Fibroblast of skin of back (primary cell): ENCODE measurements at places on chromosomes 3 and 15.
A peak's percentile ranks its signal among the peaks of the same experiment; 100 is the strongest.

DNA sequence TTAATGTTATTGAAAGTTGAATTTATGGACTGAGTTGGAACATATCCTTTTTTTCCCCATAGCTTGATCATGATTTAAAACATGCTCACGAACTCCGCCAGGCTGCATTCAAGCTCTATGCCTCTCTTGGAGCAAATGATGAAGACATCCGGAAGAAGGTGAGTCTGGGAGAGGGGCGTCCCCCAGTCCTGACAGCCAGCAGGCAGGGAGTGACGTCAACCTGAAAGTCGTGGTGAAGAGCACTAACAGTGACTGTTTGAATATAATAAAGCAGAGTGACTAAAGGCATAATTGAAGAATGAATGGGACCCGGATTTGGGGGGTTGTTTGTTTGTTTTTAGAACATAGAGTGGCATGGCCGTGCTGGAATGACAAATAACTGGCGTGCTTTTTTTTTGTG lies 57.9 kb downstream of the ARMC8 start:
- no peak for DNase-seq

GRCh38 chr15:42730135-42730534 lies 6.8 kb downstream of the CDAN1 start:
- no peak for DNase-seq

DNA sequence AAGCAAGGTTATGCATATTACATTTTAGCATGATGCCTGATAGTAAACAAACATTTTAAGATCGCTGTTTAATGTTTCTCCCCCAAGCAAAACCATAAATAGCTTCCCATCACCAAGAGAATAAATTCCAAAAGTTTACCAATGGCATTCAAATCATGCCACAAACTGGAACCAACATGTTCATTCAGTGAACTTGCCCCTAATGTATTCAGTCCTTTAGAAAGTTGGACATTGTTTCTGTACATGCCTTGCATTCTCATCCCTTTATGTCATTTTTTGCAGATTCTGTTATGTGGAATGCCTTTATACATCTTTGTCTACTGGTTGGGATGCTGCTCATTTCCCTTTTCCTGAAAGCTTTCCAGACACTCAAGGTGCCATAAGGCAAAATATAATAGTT lies 105.5 kb downstream of the PYDC2 start:
- DNase-seq = peak; percentile 32

- DNase-seq = no peak
Observed at GRCh38 chr3:33488683-33489082, 48.5 kb upstream of the UBP1 start.

GRCh38 chr3:99482191-99482590 lies 156.2 kb upstream of the COL8A1 start:
- DNase-seq = no peak

GRCh38 chr15:45083223-45083622 lies 30.7 kb downstream of the DUOX2 start:
- no peak for DNase-seq

- DNase-seq = no peak
Observed at GRCh38 chr3:30141927-30142326, 464.5 kb upstream of the TGFBR2 start.

- peak; percentile 59 for DNase-seq
Observed at GRCh38 chr3:61634678-61635077, 73.3 kb downstream of the PTPRG start.

- DNase-seq = no peak
Observed at GRCh38 chr3:46846624-46847542, 16.4 kb downstream of the MYL3 start.

GRCh38 chr3:155110996-155111901 lies 31.1 kb downstream of the MME start:
- no peak for DNase-seq

- DNase-seq = no peak
Observed at GRCh38 chr3:117104381-117104780, 394.8 kb downstream of the TUSC7 start.

DNA sequence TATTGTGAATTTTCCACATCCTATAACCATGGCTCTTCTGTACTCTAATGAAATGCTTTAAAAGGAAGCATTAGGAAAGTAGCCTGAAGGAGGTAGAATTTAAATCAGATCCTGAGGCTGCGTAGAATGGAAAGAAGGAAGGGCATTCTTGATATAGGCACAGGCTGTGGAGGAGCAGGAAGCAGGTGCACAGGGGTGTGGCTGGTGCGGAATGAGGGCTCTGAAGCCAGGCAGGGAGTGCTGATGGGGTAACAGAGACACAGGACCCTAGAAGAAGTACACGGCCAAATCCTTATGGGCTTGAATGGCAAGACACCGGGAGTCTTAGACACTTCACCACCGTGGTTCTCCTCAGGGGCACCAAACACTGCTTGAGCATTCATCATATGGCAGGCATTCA lies 97.0 kb downstream of the MYLK start:
- DNase-seq = no peak

GRCh38 chr3:155131104-155131503 lies 51.0 kb downstream of the MME start:
- DNase-seq = peak; percentile 46

- DNase-seq = peak; percentile 78
Observed at GRCh38 chr15:70605606-70606410, 157.6 kb downstream of the UACA start.

DNA sequence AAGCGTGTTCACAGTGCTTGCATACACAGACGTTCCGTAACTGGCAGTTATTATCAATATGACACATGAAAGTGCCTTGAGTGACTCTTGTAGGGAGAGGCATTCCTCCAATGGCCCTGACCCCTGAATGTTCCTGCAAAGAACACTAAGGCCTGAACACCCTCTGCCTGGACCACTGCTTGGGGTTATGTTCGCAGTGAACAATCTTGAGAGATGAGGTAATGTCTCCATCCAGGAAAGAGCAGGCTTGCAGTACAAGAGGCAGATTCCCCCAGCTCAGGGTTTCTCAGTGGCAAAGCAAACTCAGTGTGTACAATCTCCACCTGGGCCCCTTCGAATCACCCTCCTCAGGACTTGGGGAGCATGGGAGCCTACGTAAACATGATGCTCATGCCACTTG lies 324.6 kb downstream of the MAGI1 start:
- peak; percentile 82 for DNase-seq

DNA sequence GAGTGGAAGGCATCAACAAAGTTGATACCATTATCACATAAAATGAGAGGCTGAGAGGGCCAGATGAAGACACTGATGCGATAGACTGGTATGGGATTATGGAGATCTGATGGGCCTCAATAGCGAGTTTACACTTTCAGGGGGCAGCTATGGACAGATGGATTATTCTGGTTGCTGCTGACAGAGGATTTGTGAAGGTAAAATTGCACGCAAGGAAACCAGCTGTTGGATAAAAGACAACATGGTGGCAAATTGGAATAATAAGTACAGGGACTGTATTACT lies 203.9 kb downstream of the MBNL1 start:
- DNase-seq = no peak

GRCh38 chr3:157610876-157611535 lies 107.8 kb upstream of the VEPH1 start:
- no peak for DNase-seq

GRCh38 chr15:100255644-100256043 lies 86.1 kb downstream of the ADAMTS17 start:
- DNase-seq = no peak

GRCh38 chr3:46462111-46462510 lies 2.6 kb downstream of the LTF start:
- DNase-seq = peak; percentile 12

DNA sequence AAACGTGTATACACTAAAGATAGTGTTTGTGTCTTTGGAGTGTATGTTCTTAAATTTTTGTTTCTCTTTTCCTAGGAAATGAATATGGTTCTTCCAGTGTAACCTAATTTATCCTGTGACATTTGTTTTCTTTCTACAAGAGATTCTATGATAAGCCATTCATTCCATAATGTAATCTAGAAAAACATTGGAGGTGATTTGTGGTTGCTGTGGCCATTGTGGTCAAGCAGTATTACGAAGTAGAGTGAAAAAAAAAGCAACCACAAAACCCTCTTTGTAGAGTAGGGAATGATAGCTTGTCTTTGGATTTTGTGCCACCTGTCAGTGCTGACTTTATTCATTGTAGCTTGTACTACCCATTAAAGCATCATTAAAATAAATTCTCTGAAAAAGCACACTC lies 1209.6 kb downstream of the ZPLD1 start:
- no peak for DNase-seq

DNA sequence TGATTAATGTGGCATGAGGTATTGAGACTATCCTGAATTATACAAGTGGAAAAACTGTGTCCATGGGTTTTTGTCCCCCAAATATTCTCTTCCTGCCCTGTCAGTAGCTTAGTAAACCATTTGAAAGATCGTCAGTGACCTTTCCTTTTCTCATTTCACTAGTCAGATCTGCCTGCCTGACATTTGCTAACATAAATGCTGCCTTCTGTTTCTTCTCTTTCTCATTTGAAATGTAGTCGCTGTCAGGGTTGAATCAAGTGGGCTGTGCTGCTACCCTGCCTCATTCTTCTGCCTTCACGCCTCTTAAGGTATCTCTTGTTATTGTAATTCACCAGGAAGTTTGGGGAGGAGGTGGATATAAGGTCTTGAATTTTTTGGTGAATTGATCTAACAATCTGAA lies 67.5 kb downstream of the LRCH3 start:
- DNase-seq = no peak

GRCh38 chr3:20068512-20069177 lies 28.4 kb downstream of the KAT2B start:
- DNase-seq = no peak

DNA sequence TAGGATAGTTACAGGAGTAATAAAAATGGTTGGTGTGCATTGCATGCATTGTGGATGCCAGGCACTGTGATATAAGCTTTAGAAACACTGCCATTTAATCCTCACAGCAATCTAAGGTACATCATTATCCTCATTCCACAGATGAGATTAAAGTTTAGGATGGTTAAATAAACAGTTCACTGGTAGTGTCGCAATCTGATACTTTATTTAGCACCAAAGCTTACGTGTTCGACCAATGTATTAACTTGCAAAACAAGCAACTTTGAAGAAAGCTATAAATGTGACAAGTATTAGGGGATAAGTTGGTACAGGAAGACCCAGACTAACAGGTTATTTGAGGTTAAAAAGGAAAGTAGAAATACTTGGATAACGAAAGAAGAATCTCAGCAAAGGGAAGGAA lies 150.5 kb upstream of the ZNF385D start:
- DNase-seq = no peak

DNA sequence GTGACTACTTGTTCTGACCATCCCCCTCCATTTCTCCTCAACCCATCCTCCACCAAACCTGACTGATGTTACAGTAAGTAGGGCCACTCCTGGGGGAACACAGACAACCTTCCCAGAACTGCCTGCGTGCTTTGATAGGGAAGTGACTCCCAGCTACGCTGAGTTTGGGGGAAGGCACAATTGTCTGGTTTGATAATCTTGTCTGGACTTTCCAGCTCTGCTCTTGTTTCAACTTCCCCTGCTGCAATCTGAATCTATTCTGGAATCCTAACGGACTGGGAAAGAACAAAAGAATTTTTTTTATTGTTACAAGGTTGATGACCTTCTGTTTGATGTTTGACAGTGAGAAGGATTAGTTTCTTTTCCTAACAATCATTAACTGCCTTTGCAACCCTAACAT lies 895.6 kb downstream of the ROBO1 start:
- DNase-seq = no peak

DNA sequence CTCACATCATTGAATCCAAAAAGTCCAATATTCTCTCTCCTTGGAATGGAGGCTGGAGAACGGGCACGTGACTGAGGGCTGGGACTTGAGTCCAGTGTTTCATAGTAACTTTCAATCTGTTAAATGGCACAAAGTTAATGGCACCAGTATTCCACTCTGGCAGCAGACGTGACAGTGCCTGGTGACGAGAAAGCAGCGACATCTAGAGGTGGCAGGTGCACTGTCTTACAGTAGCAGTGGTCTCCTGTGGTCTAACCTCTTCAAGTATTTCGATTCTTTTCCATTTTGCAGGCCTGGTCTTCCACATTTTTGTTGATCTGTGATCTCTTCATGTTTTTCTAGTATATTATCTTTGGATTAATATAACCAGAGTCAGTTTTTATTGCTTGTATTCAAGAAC lies 107.1 kb downstream of the OXSM start:
- DNase-seq = no peak

DNA sequence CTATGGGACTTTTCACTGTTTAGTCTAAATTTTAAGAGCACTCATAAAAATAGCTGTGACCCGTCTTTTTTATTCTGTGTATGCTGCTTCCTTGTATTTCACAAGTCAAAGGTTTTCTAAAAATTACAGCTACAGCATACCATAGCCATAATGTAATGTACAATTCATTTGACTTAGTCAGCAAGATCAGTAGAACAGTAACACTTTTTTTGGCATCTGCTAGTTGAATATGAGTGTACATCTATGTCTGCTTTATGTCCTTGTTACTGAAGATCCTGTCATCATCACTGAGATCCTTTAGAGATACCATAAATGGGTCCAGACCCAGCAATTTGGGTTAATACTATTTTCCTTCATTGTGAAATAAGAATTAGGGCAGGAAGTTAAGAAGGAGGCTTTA lies 42.2 kb downstream of the CMSS1 start:
- DNase-seq = peak; percentile 97

DNA sequence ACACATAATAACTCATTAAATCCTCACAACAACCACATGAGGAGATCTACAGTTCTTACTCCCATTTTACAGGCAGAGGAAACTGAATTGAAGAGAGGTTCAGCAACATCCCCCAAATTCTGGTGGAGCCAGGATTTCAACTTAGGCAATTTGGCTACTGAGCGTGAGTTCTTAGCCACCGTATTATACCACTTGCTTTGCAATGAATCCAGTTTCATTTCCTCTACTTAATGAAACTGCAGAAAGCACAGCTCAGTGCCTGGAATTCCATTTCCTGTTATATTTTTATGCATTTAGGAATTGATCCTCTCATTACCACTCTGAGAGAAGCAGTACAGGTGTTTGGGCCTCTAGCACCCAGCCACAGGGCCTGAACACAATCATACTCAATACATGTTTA lies 4.3 kb downstream of the ZNF860 start:
- no peak for DNase-seq

GRCh38 chr3:194775266-194775665 lies 89.6 kb downstream of the FAM43A start:
- no peak for DNase-seq
